ENCODE measurements at places on chromosomes 7 and 10.

DNA sequence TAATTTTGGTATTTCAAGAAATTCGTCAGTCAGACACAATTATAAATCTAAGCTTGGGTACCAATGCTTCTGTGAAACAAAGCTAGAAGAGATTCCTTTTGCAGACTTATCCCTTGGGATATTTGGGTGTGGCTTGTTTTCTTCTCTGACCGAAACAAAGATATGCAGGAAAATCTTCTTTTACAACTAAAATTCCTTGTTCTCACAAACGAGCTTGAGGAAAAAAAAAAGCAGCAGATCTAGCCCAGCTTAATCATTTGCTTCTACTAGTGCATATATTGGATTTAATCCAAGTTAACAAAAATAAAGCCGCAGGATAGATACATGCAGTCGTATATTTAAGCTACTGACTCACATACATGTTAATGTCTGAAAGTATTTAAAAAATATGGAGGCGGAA is 104.2 kb downstream of the PRTFDC1 start:
- DNase-seq, result no peak

DNA sequence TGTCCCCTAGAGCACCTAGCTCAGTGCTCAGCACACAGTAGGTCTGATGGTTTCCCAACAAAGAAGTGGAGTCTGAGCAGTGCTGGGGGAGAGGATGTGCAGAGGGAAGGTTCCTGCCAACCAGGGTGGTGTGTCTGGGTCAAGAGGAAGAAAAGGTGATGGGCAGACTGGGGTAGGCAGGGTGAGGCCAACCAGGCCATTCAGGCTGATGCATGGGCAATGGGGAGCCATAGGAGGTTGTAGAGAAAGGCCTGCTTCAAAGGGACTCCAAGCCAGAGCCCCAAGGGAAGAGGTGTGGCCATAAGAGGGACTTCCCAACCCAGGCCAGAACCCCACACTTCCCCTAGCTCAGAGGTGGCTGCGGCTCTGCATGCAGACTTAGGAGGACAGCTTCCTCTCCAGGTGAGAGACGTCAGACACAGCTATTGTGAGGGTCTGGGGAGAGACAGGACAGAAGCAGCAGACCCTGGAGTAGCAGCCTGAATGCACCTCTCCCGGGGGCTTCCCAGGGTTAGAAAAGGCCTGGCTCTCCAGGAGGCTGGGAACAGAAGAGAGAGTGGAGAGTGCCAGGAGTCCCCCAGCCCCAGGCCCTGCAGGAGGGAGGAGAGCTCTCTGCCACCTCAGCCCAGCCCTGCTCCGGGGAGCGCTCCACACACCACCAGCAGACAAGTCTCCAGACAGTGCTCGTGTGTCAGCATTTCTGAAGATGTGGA is 87.4 kb upstream of the ZMIZ1 start:
- peak; percentile 27 for DNase-seq

DNA sequence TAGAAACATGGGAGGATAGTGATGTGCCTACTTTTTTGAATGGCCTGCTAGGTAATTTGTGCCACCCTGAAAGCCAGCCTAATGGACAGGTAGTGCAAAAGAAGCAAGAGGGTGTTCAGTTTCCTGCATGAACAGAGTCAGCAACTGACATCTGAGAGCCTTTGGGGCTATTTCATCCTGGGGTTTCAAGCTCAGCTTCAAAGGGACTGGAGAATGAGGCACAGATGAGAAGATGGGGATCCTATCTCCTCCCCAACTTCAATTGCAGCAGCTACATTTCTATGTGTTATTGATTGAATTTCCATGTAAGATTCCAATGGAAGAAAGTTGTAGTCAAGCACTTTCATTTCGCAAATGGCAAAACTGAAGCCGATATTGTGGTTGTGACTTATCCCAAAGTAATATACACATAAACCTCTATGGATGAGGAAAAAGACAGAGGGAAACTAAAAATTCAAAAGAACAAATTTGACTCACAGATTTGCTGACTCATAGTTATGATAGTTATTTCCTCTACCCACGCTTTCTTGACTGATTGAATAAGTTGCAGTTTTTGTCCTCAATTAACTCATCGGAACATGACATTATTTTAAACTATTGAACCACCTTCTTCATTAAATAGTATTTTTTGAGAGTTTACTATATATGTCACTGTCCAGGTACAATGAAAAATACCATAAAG is 42.6 kb upstream of the NRP1 start:
- DNase-seq, result no peak

- no peak for DNase-seq
Observed at GRCh38 chr7:44447874-44448425, 42.5 kb downstream of the NUDCD3 start.

DNA sequence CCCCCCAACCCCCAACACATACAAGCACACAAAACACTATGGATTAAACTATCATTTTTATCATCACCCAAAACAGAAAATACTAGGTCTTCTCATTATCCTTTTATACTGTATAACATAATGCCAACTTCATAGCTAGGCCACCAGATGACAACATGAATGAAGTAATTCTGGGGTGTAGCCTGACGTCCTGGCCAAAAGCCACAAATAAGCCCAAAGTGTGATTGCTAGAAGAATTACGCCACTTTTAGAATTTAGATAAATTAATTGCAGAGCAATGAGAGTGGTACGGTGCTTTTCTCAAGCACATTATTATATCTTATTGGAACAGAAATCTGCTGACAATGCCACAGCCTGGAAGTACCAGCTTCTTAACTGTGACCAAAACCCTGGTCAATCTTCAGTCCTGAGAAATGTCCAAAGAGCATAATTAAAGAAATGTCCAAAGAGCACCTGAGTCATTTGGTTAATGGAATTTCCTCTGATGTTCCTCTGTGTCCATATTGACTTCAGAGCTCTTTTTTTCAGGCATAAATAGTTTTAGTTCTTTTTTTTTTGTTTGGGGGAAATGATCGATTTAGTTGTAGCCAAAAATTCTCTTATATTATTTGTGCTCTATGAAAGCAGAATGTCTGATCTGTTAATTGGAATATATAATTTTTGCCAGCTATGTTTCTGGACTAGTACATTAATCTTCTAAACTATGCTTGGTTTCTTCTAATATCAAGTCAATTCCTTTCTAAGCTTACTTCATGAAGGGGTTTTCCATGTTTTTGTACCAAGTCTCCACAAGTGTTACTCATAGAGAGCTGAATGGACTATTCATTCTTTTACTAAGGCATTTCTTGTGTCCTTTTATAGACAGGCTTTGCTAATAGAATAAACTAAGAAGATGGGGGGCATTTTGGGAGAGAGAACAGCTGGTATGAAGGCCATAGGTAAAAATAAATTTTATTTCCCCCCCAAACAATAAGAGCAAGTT is 233.4 kb upstream of the SLC26A5 start:
- DNase-seq, result no peak

- DNase-seq, result no peak
Observed at GRCh38 chr7:118259115-118259514, 34.6 kb downstream of the ANKRD7 start.

DNA sequence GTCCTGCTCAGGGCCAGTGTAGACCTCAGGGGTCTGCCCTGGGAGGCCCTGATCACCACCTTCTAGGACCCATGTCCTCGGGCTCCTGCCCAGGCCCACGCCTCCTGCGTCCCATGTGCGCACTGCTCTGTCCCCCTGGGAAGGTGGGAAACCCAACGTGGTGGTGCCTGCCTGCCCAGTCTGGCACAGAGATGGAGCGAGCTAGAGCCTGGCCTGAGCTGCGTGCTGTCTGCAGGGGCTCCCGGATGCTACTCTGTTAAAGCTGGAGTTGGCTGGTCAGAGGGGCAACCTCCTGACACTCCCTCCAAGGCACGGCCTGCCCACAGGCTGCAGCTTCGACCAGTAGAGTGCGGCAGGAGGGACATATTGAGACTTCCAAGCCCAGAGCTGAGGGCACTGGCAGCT is 171.7 kb downstream of the DNAJB6 start:
- DNase-seq, result no peak

DNA sequence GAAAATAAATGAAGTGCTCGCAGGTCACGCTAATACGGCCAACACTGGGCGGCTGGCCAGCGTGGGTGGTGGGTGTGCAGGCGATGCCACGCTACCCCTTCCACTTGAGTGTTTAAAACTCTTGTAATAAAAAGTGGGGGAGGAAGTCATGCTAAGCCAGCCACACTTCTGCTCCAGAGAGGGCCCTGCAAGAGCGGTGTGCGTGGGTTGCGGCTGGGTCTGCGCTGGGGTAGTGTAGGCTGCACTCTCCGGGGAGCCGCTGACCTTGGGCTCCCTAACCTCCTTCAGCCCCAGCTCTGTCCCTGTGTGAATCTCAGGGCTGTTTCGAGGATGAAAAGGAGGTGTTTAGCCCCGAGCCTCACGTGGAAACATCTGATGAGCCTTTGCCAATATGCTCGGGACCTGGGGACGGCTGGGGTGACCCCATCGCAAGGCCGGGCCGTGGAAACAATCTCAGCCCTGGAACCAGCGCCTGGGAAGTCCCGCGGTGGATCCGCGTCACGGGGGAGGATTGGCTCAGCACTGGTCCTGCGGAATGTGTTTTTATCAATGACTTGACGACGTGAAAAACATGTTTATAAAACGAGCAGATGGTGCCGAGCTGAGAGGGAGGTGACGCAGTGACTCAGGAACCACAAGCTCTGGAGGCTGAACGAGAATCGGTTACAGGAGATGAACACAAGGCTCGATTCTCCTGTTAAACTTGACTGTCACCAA is 278.5 kb downstream of the DNAJB6 start:
- no peak for DNase-seq

GRCh38 chr10:102269017-102269416 is 23.7 kb downstream of the GBF1 start:
- no peak for DNase-seq

DNA sequence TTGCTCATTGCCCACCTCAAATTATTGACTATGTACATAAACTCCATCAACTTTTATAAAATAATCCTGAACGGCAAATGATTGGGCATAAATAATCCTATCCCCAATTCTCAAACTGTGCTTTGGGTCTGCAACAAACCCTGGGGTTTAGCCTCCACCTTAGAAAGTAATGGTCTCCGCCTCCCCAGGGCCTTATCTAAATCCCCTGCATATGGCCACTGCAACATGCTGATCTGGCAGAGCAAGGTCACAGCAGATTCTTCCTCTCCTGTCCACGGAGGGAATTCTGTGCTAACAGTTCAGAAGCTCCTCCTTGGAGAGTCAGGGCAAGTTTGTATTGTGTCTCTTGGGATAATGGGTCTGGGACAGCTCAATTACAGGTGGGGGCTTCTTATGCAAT is 18.4 kb downstream of the FXYD4 start:
- no peak for DNase-seq

- no peak for DNase-seq
Observed at GRCh38 chr10:124886195-124886594, 55.7 kb upstream of the ZRANB1 start.

DNA sequence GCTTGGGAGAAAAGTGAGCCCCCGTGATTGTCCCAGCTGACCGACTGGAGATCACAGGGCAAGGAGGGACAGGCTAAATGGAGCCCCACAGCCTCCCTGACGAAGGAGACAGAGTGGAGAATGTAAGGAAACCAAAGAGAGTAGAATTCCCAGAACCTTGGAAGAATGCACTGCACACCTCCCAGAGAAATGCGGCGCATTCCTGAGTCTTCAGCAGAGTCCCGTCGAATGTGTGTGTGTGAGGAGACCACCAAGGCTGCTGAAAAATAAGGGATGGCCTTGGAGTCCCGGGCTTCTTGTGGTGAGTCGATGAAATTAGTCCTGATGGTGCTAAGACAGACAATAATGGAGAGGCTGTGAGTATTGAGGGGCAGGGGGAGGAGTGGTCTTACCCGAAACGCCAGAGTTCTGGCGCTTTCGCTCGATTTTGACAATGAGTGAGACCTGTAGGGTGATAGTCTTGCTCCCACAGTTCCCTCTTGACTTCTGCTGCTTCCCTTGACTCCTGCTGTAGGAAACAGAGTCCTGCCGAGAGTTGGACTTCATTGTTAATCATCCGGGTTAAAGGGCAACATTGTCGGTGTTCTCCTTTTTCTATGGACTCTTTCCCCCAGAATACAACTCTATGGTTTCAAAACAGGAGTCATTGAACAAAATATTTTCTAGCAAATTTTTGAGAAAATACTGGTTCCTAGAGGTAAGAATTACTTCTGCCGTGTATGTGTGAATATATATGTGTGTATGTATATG is 103.2 kb downstream of the CNNM2 start:
- no peak for DNase-seq

DNA sequence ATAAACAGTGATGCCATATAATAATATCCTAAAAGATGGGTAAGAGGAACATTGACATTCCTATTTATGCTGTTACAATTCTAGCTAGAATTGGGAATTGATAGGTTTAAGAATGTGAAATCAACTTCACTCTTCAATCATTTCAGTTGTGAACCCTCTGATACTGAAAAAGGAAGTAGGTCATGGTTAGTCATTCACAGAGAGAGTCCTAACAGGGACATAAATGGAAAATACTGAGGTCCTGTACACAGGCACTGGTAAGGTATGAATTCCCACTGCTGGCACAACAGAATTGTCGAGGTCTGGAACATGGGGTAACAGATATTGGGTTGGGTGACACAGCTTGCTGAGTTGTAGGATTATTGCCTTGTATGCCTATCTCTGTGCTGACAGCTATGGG is 289.4 kb upstream of the LRRN3 start:
- DNase-seq, result no peak

DNA sequence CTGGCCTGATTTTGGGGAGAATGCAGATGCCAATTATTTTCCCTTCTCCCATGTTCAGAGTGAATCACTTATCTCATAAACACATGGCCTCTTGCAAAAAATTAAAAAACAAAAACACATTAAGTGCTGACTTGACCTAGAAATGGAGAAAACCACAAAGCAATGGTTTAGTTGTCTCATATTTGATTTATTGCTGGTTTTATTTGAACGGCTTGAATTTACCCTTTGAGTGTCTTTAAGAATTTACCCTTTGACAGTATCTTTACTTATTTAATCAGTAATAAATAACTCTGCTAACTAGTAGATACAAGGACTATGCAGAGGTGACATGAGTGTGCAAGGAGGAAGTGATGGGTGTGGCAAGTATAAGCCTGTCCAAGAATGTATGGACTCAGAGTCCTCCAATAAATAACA is 68.1 kb upstream of the GSDME start:
- DNase-seq, result no peak

GRCh38 chr7:96266580-96266979 is 55.3 kb downstream of the SLC25A13 start:
- no peak for DNase-seq

DNA sequence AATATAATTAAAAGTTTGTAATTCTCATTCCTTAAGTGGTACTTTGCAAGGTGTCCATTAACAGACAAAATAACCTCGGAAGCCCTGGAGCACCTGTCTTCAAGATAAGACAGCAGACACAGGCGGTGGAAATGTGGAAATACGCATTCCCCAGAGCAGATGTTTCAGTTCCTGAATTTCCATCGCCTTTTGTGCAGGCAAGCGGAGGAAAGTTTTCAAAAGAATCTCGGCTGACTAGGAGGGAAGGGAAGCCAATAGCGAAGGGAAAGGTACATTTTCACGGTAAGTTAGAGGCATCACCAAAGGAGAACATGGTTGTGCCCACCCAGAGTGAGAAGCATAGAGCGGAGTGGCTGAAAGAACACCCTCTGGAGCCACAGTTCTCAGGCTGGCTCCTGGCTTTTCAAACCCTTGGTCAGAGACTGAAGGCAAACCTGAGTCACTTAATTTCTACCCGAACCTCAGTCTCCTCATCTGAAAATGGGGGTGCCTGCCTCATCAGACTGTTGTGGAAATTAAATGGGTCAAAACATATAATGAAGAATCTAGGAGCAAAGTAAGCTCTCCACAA is 13.6 kb downstream of the CPA1 start:
- DNase-seq, result no peak
